ENCODE measurements at places on chromosomes 3 and 15. TPM values are rescaled to one million over a fixed set of nuclear protein-coding genes. Genes with fewer than 3 reads are reported as not detected.

The TTLL13 gene
- not detected for total RNA-seq

The LYZL4 gene
- total RNA-seq: not detected

The CCR9 gene
- not detected for total RNA-seq

The ACKR2 gene
- total RNA-seq: 2.2 TPM

The CFAP92 gene
- 0.29 TPM for total RNA-seq

The PPP4R2 gene
- total RNA-seq: 65.3 TPM

The CHDH gene
- 5.0 TPM for total RNA-seq

The TRIM71 gene
- 0.06 TPM for total RNA-seq

Measured in left cardiac atrium (tissue), 4 donors.